ENCODE measurements at places on chromosomes 16 and 17.

DNA sequence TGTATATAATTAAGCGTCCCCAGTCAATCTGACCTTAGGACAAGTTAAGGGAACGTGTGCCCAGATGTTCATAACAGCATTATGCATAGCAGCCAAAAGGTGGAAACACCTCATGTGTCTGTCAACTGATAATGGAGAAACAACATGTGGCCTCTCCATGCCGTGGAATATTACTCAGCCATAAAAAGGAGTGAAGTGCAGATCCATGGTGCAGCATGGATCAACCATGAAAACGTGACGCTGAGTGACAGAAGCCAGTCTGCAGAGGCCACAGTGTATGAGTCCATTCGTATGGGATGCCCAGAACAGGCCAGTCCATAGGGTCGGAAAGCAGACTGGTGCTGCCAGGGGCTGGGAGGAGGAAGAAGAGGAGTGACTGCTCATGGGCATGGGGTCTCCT lies 161.0 kb upstream of the CIBAR2 start:
- DNase-seq: no peak

GRCh38 chr16:3992297-3993051 lies 112.0 kb upstream of the CREBBP start:
- no peak for DNase-seq

DNA sequence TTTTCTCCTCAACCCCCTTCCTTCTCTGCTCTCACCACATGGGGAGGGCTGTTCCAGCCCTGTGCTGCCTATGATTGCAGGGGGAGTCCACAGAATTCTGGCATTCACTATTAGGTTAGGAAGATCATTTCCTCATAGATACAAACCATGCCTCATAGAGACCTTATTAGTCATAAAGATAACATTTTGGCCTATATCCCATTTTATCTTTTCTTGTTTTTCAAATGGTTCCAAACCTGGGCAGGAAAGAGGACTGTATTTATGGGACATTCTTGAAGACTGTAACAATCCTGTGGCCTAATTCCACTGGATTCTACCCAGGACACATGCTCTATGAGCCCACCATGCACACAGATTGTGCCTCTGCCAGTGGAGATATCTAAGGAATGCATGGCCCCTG lies 51.7 kb downstream of the ASIC2 start:
- no peak for DNase-seq

GRCh38 chr17:4750606-4751005 lies 10.9 kb upstream of the CXCL16 start:
- DNase-seq: peak; percentile 38

- no peak for DNase-seq
Measured at GRCh38 chr16:22859925-22860324, 46.0 kb downstream of the HS3ST2 start.

- peak; percentile 86 for DNase-seq
Measured at GRCh38 chr17:67245073-67245693, at the start of gene HELZ. HELZ (minus strand) TSS chr17:67245196; CDS start chr17:67218804, 26,392 bp downstream.

- no peak for DNase-seq
Measured at GRCh38 chr16:28876973-28877654, 1.2 kb upstream of the ATP2A1 start.

DNA sequence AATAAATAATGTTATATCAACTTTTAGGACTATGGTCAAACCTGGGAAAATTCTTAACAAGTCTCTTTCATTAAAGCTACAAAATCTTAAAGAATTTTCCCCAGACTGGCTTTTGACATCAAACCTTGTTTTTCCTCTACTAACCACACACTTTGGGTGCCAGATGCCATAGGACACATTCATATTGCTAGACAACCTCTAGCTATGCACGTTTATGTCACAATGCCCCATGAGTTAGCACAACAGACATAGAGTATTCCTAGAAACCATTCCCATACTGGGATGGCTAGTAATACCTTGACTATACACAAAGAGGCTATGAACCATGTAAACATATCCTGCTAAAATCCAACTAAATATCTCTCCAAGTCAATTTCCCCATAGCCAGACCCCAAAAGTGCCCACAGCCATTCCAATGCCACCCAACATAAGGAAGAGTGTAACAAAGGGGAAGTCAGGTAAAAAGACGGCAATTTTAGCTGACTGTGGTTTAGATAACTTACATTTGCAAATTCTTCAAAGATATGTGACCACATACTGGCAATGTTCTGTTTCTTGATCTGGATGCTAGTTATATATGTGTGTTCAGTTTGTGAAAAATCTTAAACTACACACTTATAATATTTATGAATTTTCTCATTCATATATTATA lies 23.4 kb downstream of the SMURF2 start:
- no peak for DNase-seq

GRCh38 chr16:85235991-85236817 lies 123.9 kb upstream of the CIBAR2 start:
- no peak for DNase-seq

- no peak for DNase-seq
Measured at GRCh38 chr16:35398180-35398579, 1938.8 kb downstream of the TP53TG3F start.

GRCh38 chr16:81676883-81677737 lies 102.0 kb upstream of the PLCG2 start:
- no peak for DNase-seq

- DNase-seq: peak; percentile 57
Measured at GRCh38 chr17:64084086-64084939, 45.6 kb downstream of the ERN1 start.

DNA sequence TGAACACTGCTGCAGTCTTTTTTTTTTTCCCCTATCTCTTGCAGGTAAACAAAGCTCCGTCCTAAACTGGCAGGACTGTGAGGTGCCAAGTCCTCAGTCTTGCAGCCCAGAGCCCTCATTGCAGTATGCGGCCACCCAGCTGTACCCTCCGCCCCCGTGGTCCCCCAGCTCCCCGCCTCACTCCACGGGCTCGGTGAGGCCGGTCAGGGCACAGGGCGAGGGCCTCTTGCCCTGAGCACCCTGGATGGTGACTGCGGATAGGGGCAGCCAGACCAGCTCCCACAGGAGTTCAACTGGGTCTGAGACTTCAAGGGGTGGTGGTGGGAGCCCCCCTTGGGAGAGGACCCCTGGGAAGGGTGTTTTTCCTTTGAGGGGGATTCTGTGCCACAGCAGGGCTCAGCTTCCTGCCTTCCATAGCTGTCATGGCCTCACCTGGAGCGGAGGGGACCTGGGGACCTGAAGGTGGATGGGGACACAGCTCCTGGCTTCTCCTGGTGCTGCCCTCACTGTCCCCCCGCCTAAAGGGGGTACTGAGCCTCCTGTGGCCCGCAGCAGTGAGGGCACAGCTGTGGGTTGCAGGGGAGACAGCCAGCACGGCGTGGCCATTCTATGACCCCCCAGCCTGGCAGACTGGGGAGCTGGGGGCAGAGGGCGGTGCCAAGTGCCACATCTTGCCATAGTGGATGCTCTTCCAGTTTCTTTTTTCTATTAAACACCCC lies 13.8 kb downstream of the IL34 start:
- DNase-seq: no peak

- DNase-seq: no peak
Measured at GRCh38 chr17:45396496-45397205, 36.0 kb downstream of the ARHGAP27 start.

- no peak for DNase-seq
Measured at GRCh38 chr17:45383003-45383402, 49.7 kb downstream of the ARHGAP27 start.

- no peak for DNase-seq
Measured at GRCh38 chr16:50316848-50317630, 50.7 kb downstream of the ADCY7 start.

DNA sequence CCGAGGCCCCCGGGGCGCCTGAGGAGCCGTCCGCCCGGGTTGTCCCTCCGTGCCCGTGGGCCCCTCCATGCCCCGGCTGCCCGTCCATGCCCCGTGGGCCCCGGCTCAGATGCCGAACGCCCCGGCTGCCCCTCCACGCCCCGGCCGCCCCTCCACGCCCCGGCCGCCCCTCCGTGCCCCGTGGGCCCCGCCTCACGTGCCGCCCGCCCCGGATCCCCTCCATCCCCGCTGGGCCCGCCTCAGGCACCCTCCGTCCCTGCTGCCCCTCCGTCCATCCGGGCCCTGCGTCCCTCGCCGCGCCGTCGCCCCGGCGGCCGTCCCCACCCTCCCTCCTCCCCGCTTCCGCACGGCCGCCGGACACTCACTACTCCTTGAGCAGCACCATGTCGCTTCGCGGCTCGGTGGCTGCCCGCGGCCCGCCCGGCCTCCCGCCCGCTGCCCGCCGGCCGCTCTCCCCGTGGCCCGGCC lies 382 bp downstream of the PITPNA start:
- DNase-seq: no peak

DNA sequence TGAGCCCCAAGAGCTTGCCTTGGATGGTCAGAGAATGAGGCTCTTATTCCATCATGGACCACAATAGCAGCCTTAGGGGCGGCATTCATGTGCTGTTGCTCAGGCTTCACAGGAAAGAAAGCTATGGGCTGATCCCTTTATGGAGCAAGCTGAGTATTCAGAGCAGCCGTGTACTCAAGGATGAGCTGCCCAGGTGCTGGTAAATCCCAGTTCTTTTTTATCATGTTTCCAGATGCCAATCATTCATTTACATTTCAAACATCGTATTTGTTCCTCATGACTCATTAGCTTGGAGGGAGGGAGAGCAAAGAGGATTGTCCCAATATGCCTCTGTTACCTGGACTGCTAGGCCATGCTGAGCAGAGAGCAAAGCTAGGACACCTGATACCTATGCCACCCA lies 475.7 kb downstream of the SHISA9 start:
- no peak for DNase-seq

GRCh38 chr16:84486551-84487235 lies 17.8 kb downstream of the MEAK7 start:
- DNase-seq: no peak

- DNase-seq: no peak
Measured at GRCh38 chr16:73399997-73400396, 352.1 kb upstream of the ZFHX3 start.

DNA sequence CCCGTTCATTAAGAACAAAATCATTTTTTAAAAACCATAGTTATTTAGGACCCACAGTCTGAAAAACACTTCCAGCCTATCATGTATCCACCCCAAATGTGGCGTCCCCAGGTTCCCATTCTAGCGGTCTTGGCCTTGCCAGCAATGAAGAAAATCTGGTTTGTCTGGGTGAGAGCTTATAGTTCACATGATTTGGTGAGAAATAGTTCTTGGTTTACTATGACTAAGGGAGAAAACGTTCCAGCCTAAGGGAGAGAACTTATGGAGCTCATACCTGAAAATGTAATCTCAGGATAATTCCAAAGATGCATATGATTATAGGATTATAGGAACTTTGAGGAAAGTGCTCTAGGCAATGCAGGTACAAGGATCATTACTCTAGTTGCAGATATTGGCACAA lies 4.8 kb downstream of the MARVELD3 start:
- no peak for DNase-seq

- no peak for DNase-seq
Measured at GRCh38 chr16:57477531-57478202, 8.6 kb downstream of the DOK4 start.

DNA sequence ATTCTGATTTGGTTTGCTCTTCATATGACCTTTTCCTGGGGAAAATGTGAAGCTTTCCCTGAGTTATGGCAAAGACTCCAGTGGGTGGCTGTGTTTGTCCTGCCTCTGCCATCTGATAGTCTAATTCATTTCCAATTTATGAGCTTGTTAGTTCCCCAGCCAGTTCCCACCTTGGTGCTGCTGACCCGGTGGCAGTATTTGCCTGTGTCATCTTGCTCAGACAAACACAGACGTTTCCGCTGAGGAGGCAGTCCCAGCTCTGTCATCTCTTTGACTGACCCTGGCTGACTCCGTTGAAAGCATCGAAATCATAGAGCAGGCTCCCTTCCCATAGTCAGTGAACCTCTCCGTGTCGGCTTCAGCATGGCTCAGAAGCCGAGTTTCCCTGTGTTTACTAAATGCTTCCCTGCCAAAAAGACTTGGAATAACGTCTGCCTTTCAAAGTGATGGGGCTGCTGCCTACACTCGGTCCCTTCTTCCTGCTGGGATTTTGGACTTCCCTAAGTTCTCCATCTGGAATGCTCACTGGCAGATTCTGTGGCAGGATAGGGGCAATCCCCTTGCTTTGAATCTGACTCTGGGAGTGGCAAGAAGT lies 538.3 kb downstream of the NPIPA7 start:
- no peak for DNase-seq

GRCh38 chr17:18141210-18141803 lies 32.8 kb downstream of the MYO15A start:
- peak; percentile 86 for DNase-seq

DNA sequence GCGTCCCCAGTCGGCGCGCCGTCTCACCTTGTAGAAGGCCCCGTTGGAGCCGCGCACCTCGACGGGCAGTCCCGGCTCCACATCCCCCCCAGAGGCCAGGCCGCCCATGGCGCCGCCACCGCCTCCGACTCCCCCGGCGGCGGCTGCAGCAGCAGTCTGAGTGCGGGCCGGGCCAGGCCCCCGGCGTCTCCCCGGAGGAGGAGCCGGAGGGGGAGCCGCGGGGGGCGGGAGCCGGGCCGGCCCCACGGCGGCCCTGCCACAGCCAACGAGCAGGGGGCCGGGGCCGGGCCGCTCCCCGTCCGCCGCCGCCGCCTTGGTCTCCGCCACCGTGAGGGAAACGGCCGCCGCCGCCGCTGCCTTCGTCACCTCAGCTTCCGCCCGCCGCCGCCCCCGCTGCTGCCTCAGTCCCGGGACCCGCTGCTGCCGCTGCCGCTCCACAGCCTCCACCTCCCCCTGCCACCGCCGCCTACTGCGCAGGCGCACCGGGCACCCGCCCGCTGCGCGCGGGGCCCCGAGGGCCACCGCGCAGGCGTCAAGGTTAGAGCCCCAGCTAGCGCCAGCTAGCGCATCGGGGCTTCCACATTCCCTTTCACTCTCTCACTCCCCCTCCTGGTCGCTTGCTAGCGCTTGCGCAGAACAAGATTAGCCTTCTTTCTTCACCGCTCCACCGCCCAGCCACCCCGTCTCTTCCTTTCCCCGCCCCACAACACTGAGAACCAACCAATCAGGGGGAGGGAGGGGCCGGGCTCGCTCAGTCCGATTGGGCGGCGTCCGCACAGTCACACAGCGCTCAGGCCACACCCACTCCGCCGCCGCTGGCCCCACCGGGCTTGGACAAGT lies at the start of gene FXR2:
Gene FXR2, minus strand, starts transcription at position 473 of the 840 bp plus-strand sequence. Its CDS starts 365 bp downstream, at position 108.
- DNase-seq: peak; percentile 99

Data from suppressor macrophage treated with lipopolysaccharide for 1 hour (primary cell).